ENCODE measurements at places on chromosomes 2 and 18. TPM values are rescaled to one million over a fixed set of nuclear protein-coding genes. Genes with fewer than 3 reads are reported as not detected.

GRCh38 chr2:238302087-238302486 is 13.7 kb upstream of the PER2 start:
- no peak overlapping the region for H3K27ac ChIP-seq
- H3K4me3 ChIP-seq: no peak overlapping the region
- H3K27me3 ChIP-seq: no peaks in the 10 kb centered on the region
- H3K4me1 ChIP-seq: no peaks in the 10 kb centered on the region
- H3K36me3 ChIP-seq: no peaks in the 10 kb centered on the region

The LGALSL gene
- total RNA-seq: 26.5 TPM

The ECEL1 gene
- 21.9 TPM for total RNA-seq

DNA sequence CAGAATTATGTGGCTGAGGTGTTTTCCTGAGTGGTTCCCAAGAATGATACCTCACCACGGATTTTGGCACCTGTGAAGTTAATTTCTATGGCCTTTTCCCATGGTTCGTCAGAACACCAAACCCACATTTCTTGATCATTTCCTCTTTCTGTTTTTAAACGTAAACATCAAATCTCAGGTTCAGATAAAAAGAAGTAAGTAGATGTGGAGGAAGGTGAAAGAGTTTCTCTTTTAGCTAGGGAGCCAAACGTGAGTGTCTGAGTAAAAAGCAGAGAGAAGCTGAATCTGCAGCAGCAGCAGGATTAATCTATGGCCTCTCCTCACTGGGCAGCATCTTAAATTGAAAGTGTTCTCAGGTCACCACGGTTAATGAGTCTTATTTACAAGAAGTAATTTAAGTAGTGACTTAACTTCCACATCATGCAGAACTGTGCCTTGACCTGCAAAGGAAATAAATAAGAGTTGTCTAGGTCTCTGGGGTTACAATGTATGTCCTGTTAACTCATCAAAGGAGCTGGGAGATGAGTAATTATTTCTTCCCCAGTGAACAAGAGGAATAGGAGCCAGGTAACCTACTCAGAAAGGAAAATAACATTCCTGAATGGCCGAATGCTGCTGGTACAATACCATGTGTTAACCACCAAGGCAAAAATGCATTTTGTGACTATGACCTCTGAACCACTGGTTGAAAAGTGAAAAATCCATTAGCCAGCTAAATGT is 139.6 kb upstream of the NETO1 start:
- DNase-seq: no peak
- H3K27me3 ChIP-seq: no peaks in the 10 kb centered on the region
- H3K27ac ChIP-seq: peak overlapping the region; percentile 57
- H3K36me3 ChIP-seq: no peaks in the 10 kb centered on the region

The POTEE gene
- total RNA-seq: 2.2 TPM

DNA sequence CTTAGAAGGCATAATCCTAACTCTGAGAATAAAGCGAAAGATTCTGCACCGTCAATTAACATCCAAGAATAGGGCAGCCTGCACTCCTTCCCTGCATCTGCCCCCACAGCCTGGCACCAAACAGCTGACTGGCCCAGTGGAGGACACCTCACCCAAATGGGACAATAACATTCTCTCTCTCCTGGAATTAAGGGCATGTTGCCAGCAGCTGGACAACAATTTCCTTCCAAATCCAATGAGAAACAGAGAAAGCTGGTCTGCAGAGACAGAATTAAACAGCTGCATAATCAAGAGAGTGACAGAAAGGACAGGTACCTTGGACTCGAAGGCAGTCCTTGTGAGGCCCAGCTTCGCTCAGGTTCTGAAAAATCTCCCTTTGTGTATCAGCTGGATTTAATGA is 15.0 kb downstream of the COX7A2L start:
- H3K27me3 ChIP-seq: no peaks in the 10 kb centered on the region
- peaks cover 12% of the 10 kb centered on the region for H3K4me1 ChIP-seq
- no peak overlapping the region for H3K4me3 ChIP-seq
- peaks cover 40% of the 10 kb centered on the region for H3K36me3 ChIP-seq

DNA sequence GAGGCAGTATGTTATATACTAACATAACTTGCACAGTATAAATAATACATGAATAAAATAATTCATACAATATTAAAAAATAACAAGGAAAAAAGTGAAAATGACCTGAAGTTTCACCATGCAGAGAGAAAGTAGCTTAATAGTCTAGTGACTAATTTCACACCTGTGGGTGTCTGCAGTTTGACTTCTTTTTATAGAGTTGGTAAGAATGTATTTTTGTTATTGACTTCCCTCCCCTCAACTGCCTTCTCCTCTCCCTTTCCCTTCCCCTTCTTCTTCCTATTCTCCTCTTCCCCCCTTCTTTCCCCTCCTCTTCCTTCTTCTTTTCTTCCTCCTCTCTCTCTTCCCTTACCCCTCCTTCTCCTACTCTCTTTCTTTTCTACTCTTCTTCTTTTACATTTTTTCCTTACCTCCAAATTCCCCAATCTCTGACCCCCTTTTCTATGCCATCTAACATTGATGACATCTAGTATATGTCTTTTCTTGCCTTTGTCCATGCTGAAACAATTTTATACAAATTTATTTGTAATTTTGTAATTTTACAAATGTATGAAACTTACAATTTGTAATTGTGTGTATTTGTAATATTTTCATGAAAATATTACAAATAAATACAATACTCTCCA is 3.1 kb downstream of the DNAH6 start:
- H3K4me3 ChIP-seq: no peak overlapping the region
- peaks cover 11% of the 10 kb centered on the region for H3K4me1 ChIP-seq
- no peak overlapping the region for H3K27ac ChIP-seq

DNA sequence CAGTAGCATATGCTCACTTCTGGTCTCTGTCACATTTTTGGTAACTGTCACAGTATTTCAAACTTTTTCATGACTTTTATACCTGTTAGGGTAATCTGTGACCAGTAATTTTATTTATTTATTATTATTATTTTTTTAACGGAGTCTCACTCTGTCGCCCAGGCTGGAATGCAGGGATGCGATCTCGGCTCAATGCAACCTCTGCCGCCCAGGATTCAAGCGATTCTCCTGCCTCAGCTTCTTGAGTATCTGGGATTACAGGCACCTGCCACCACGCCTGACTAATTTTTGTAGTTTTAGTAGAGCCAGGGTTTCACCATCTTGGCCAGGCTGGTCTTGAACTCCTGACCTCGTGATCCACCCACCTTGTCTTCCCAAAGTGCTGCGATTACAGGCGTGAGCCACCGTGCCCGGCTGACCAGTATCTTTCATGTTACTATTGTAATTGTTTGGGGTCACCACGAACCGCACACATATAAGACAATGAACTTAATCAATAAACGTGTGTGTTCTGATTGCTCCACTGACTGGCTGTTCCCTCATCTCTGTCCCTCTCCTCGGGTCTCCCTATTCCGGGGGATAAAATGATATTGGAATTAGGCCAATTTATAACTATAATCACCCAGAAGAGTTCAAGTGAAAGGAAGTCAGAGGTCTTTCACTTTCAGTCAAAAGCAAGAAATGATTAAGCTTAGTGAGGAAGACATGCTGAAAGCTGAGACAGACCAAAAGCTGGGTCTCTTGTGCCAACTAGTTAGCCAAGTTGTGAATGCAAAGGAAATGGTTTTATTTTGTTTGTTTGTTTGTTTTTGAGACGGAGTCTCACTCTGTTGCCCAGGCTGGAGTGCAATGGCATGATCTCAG is 22.9 kb downstream of the TGIF1 start:
- H3K27me3 ChIP-seq: no peaks in the 10 kb centered on the region
- H3K36me3 ChIP-seq: peaks cover 19% of the 10 kb centered on the region
- no peak for DNase-seq

DNA sequence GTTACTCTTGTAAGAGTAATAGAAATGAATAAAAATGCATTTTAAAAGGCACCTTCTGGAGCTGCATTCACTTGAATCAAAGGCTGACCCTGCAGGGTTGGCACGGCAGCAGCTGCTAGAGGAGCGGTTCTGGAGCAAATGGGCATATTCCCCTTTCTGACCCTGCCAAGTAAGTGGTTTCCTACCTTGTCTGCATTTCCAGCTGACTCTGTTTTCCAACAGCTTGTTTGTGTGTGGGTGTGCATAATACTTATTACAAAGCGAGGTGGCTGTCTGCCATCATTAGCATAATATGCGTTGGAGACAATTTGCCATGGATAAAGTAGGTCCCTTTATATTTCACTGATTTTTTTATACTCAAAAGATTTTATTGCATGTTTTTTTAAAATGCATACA is 21.3 kb upstream of the TTN start:
- no peaks in the 10 kb centered on the region for H3K36me3 ChIP-seq
- H3K4me1 ChIP-seq: peaks cover 13% of the 10 kb centered on the region
- no peak overlapping the region for H3K27ac ChIP-seq
- no peak overlapping the region for H3K4me3 ChIP-seq

The POTEI gene
- total RNA-seq: 3.2 TPM

DNA sequence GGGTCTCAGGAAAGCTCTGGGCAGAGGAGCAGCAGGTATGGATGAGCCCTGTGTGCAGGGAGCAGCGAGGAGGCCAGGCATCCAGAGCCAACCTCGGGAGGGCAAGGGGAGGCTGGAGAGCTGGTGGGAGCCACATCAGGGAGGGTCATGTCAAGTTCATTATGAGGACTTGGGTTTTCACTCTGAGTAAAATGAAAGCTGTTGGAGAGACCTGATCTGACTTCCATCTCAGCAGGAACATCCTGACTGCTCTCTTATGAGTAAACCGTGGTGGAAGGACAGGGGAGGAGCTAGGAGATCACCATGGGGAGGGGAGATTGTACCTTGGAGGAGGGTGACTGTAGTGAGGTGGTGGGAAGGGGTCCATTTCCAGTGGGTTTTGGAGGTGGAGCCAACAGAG is 209.8 kb downstream of the LDLRAD4 start:
- no peak overlapping the region for H3K27ac ChIP-seq
- H3K36me3 ChIP-seq: no peaks in the 10 kb centered on the region
- no peaks in the 10 kb centered on the region for H3K27me3 ChIP-seq
- peaks cover 31% of the 10 kb centered on the region for H3K4me1 ChIP-seq

DNA sequence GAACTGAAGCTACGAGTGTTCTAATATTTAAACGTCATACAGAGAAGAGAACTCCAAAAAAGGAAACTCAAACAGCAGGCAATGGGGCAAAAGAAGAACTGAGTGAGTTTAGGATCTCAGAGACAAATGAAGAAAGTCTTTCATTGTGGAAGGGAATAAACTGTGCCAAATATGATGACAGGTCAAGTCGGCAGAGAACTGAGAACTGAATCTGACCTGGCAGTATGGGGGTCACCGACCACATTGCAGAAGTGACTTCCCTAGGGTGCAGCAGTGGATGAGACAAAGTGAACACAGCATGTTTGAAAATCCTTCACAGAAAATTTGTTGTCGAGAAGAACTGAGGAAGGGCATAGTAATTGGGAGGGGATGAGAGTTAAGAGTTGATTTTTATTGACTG is 55.9 kb downstream of the TTC21B start:
- no peaks in the 10 kb centered on the region for H3K4me1 ChIP-seq
- H3K36me3 ChIP-seq: peaks cover 32% of the 10 kb centered on the region
- H3K27ac ChIP-seq: no peak overlapping the region
- H3K27me3 ChIP-seq: no peaks in the 10 kb centered on the region
- H3K4me3 ChIP-seq: no peak overlapping the region

DNA sequence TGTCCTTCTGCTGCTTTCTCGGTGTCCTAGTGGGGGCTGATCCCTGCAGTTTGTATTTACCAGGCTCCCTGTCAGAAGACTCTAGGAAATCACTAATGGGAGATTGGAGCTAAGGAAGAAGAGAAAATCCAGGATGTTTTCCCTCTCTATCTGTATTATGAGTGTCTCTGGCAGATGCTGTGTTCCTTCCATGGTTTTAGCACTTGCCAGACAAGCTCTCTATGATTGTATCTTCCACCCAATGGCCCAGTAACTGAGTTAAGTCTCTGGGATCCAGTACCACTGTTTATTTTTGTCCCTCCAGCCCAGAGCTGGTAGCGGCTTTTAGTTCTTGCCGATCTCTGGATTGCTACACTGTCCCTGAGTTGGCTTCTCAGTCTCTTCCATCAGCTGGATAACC is 494.8 kb upstream of the SLC39A10 start:
- H3K27me3 ChIP-seq: no peaks in the 10 kb centered on the region
- H3K4me3 ChIP-seq: no peak overlapping the region
- DNase-seq: no peak
- no peaks in the 10 kb centered on the region for H3K36me3 ChIP-seq
- H3K4me1 ChIP-seq: no peaks in the 10 kb centered on the region

The SMCHD1 gene
- total RNA-seq: 30.9 TPM

DNA sequence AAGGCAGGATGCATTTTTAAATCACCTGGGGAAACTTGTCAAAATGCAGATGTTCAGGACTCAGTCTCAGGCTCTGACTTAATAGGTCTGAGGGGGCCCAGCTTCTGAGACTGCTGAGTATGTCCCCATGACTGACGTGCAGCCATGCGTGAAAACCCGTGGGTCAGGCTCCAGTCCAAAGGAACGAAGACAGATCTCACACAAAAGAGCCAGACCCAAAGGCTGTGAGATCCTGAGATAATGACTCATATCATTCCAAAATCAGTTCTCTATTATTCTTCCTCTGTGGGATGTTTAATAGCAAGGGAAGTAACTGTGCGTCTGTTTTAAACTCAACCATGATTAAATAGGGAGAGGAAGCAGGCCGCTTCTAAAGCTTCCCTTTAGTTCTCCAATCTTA is 107.4 kb upstream of the ACAA2 start:
- peaks cover 10% of the 10 kb centered on the region for H3K36me3 ChIP-seq
- H3K27ac ChIP-seq: no peak overlapping the region
- no peak overlapping the region for H3K4me3 ChIP-seq
- peaks cover 10% of the 10 kb centered on the region for H3K4me1 ChIP-seq

DNA sequence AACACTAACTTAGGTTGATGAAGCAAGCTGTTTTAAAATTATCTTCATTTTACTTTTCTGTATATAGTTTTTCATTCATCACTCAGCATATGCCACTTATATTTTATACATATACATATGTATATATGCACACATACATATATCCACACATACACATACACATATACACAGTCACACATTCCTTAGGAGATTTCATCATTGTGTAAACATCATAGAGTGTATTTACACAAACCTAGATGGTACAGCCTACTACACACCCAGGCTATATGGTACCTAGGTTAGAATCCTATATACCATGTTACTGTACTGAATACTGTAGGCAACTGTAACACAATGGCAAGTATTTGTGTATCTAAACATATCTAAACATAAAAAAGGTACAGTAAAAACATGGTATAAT is 295.5 kb upstream of the LYPD1 start:
- H3K4me3 ChIP-seq: no peak overlapping the region
- DNase-seq: no peak
- H3K27me3 ChIP-seq: no peaks in the 10 kb centered on the region

- DNase-seq: no peak
- peaks cover 12% of the 10 kb centered on the region for H3K36me3 ChIP-seq
- H3K4me1 ChIP-seq: peaks cover 69% of the 10 kb centered on the region
These were observed 43.7 kb downstream of the SH3BP4 start for GRCh38 chr2:234995332-234996068.

The CIB4 gene
- total RNA-seq: not detected

The FAM117B gene
- 23.2 TPM for total RNA-seq

DNA sequence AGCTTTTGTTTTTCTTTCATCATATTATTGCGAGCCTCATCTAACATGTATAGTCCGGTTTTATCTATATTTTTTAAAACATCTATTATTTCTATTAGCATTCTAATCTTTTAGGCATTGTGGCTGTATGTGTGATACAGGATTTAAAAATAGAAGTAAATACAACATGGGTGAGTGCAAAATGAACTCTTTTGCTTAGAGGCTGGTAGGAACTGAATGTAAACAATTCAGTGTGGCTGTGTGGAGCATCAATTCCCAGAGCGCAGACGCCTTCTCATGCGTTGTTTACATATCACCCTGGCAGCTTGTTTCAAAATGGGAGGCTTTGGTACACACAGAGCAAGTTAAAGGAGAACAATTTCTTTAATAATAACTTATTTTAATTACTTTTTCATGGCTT is 836 bp downstream of the DTNA start:
- no peaks in the 10 kb centered on the region for H3K36me3 ChIP-seq
- no peak overlapping the region for H3K27ac ChIP-seq
- H3K27me3 ChIP-seq: no peaks in the 10 kb centered on the region

The CNGA3 gene
- not detected for total RNA-seq

The DARS1 gene
- 95.5 TPM for total RNA-seq

The SERPINB3 gene
- 0.11 TPM for total RNA-seq

Measured in WTC11 (cell line).